Anterior cingulate cortex (tissue), 58 donors: ENCODE measurements at places on chromosomes 7 and 10.
A peak's percentile ranks its signal among the peaks of the same experiment; 100 is the strongest.

- no peak for DNase-seq
These were observed 96.0 kb downstream of the GSAP start for GRCh38 chr7:77320137-77320536.

GRCh38 chr7:28729727-28730126 lies 228.4 kb downstream of the TRIL start:
- DNase-seq: no peak

- DNase-seq: no peak
These were observed 94.2 kb downstream of the PRR15 start for GRCh38 chr7:29657856-29658255.

GRCh38 chr7:30655096-30655970 lies 26.9 kb downstream of the CRHR2 start:
- DNase-seq: no peak

DNA sequence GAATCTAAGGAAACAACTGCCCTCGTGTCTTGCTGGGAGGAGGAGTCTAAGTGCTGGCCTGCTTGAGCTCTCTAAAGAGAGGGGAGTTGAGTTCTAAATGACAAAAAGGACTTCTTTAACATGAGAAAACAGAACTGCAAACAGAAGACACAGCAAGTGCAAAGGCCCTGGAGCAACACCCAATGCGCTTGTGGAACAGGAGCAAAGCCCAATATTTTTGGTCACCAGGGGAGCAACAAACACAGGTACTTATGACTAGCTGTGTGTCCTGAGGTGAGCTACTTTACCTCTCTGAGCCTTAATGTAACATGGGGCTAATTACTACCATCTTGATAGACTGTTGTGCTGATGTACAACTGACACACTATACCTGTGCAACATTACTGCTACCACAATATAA lies 634.3 kb downstream of the PARD3 start:
- no peak for DNase-seq

DNA sequence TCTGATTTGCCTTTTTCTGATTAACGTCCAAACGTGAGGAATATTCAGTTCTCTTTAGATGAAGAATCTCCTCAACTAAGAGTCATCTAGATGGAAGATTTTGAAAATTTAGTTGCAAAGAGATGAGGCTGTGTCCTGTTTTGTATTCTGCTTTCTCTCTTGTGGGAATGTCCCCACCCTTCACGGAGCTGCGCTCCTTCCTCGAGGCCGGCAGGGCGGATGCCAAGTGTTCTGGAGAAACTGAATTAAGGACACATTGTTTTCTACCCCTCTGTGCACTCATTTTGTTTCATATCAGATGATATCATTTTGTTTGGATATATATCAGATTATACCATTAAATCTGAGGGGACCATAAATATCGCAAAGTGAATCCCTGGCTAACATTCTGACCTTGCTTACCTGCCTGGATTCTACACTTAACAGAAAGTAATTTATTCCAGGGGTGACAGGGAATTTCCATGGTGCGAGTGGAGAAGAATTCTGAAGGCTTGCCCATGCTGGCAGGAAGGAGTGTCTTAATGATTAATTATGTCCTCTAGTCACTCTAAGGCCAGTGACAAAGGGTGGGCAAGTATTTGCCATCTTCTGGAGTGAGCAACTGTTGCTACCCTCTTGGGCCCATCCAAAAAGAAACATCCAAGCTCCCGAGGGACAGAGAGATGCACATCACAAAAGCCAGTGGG lies 47.9 kb upstream of the IGFBP3 start:
- no peak for DNase-seq

DNA sequence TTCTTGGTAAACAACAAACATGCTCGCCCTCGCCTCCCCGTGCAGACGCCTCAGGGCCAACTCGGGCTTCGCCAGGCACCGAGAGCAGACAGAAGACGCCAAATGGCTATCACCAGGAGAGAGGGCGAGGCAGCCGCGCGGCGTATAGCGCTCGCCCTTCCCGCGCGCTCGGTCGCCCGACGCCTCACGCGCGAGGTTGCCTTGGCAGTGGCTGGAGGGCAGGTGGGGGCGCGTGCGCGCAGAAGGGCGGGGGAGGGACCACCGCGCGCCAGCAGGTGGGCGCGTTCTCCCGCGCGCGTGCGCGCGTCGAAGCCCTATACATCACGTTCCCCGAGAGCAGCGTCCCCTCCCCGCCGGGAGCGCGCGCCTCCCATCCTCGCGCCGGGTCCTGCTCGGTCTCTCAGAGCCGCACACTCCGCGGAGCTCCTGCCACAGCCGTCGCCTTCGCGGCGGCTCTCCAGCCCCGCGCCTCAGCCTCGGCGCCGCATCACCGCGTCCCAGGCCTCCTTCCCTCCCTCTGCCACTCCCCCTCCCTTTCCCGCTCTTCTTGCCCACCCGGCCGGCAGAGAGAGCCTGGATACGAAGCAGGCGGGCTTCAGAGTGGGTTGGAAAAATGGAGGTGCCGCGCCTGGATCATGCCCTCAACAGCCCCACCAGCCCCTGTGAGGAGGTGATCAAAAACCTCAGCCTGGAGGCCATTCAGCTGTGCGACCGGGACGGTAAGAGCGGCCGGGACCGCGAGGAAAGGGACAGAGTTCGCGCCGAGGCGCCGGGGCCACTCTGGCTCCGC lies at the start of gene PHYHIPL:
PHYHIPL (plus strand) TSS at position 403 of the 790 bp plus-strand sequence; CDS start at position 614, 211 bp downstream.
- DNase-seq: peak; percentile 81

- no peak for DNase-seq
These were observed 6.0 kb upstream of the CYP26A1 start for GRCh38 chr10:93067443-93068365.

- no peak for DNase-seq
These were observed 9.7 kb downstream of the IFIT3 start for GRCh38 chr10:89337484-89337883.

GRCh38 chr7:108461840-108462239 lies 5.6 kb upstream of the NRCAM start:
- DNase-seq: no peak

DNA sequence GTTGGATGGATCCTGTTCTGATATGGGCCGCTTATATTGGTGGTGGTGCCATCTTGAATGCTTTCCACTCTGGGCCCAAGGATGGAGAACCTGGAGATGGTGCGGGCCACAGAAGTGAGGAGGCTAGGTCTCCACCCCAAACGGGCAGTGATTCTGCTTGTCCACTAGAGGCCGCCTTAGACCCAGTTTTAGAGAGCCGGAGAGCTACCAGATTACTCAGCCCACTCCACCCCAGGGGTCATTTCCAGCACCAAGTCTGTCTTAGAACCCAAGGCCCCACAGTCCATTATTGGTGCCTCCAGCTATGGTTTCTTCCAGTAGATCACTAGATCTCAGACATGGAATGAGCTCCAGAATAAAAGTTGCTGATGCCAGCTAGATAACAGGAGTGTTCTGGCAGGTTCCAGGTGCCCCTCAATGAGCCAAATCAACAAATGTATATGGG lies 11.8 kb upstream of the CAMK2G start:
- DNase-seq: peak; percentile 46

GRCh38 chr10:24730811-24731210 lies 7.1 kb upstream of the ARHGAP21 start:
- no peak for DNase-seq

DNA sequence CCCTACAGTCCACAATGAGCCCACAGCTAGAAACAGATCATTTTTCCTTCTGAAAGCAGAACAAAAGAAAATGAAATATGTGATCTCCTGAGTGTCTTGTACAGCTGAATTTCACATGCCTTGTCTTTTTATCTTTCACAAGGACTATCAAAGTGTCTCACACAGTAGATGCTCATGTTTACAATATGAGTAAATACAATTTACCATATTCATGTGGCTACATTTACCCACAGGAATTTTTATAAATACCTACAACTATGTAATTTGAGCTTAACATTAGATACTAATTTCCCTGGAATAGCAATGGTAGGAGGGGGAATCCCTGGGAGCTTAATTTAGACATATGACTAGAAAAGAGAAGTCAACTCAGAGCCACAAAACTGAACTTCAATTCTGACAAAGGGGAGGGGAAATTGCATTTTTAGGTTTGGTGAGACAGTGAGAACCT lies 186.2 kb downstream of the MACC1 start:
- DNase-seq: no peak

- no peak for DNase-seq
These were observed 7.4 kb downstream of the NOD1 start for GRCh38 chr7:30471205-30471604.

- no peak for DNase-seq
These were observed 303.8 kb downstream of the KCNMA1 start for GRCh38 chr10:77333610-77334340.

DNA sequence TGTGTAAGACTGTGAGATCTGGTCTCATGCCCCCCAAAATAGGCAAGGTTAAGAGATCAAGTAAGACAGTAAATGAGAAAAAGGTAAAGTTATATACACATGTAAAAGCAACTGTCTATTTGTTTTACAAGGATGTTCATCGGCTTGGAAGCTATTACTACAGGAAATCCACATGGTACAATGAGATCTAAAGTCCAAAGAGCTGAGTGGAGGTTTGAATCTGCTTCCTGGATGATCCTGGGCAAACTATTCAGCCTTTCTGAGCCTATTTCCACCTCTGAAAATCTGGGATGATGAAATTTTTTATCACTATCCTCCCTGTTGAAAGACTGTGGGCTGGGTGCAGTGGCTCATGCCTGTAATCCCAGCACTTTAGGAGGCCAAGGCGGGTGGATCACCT lies 123.0 kb downstream of the IDE start:
- DNase-seq: no peak

- DNase-seq: no peak
These were observed 718 bp upstream of the UMAD1 start for GRCh38 chr7:7639847-7640220.

- no peak for DNase-seq
These were observed 44.7 kb upstream of the GARS1 start for GRCh38 chr7:30549931-30550493.

DNA sequence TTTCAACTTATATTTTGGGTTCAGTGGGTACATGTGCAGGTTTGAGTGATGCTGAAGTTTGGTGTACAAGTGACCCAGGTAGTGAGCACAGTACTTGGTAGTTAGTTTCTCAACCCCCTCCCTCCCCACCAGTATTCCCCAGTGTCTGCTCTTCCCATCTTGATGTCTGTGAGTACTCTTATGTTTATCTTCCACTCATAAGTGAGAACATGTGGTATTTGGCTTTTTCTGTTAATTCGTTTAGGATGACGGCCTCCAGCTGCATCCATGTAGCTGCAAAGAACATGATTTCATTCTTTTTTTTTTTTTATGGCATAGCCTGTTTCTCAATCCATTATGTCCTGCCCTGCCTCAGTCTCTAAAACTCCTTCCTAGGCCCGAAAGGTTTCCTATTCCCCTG lies 222.1 kb downstream of the WDR37 start:
- no peak for DNase-seq

- DNase-seq: no peak
These were observed 32.3 kb upstream of the BHLHA15 start for GRCh38 chr7:98178762-98179490.

DNA sequence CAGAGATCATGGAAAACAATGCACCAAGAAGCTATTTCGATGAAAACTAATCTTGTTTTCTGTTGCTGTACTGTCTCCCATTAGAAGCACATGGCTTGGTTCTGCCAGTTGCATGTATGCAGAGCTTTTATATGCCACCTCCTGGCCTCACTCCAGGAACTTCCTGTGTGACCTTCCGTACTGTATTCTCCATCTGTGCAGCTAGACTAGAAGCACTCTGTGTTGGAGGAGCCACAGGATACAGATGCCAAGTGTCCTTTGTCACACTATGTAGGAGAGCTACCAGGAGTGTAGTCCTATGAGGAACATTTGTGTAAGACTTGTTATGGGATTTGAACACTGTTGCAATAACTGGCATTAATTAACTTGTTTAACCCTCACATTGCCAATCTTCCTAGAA lies 503.5 kb upstream of the TPK1 start:
- no peak for DNase-seq

- DNase-seq: peak; percentile 69
These were observed 445 bp downstream of the REEP3 start for GRCh38 chr10:63521416-63522276.

- peak; percentile 80 for DNase-seq
These were observed 27.3 kb downstream of the PPIF start for GRCh38 chr10:79374312-79375191.

DNA sequence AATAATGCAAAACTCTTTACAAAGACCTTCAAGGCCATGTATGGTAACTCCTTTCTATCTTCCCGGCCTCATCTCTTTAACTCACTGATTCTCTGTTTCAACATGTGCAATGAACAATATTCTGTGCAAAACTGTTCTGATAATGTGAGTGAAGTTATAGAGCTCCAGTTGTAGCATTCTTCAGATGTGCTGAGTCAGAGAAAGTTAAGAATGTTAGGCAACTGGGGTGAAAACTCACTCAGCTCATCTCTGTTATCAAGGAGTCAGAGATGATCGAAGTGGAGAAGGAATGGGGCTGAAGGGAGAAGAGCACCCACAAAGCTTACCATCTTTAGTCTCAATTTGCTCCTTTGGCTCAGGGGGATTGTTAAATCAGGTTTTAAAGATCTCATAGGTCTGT lies 344.7 kb upstream of the NPSR1 start:
- DNase-seq: no peak

- no peak for DNase-seq
These were observed 183.4 kb upstream of the PLXNA4 start for GRCh38 chr7:132759482-132760243.

- peak; percentile 8 for DNase-seq
These were observed 220.0 kb downstream of the ARHGAP21 start for GRCh38 chr10:24503461-24504320.

GRCh38 chr7:36051501-36051900 lies 101.6 kb upstream of the EEPD1 start:
- DNase-seq: no peak

- no peak for DNase-seq
These were observed 476 bp upstream of the ZFYVE27 start for GRCh38 chr10:97736403-97736901.

GRCh38 chr7:105298439-105298894 lies 90.3 kb downstream of the SRPK2 start:
- DNase-seq: no peak

- DNase-seq: no peak
These were observed 30.5 kb downstream of the GNAT3 start for GRCh38 chr7:80481196-80481884.

- no peak for DNase-seq
These were observed 769.7 kb downstream of the TNS3 start for GRCh38 chr7:46812101-46812675.

DNA sequence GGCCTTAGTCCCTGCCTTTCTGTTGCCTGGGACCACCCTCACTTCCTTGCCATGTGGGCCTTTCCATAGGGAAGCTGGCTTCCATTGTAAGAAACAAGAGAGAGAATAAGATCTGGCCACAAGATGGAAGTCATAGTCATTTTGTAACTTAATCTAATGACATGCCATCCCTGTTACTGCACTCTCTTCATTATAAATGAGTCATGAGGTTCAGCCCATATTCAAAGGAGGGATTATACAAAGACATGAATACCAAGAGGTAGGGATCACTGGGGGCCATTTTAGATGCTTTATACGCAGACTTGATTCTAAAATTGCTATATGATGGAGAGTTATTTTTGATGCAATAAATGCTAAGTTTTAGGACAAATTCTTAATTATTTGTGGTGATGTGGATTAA lies 75.2 kb upstream of the CELF2 start:
- DNase-seq: no peak

- no peak for DNase-seq
These were observed 279.5 kb upstream of the AUTS2 start for GRCh38 chr7:69318794-69319193.
